ENCODE measurements at places on chromosomes 16 and 17.

- peak; percentile 96 for DNase-seq
Observed at GRCh38 chr17:8152112-8152775, at the start of gene PER1. Gene PER1 (minus strand): TSS chr17:8152404. CDS start chr17:8150706, 1,698 bp downstream.

- DNase-seq, result no peak
Observed at GRCh38 chr17:17172001-17172939, 33.9 kb downstream of the PLD6 start.

DNA sequence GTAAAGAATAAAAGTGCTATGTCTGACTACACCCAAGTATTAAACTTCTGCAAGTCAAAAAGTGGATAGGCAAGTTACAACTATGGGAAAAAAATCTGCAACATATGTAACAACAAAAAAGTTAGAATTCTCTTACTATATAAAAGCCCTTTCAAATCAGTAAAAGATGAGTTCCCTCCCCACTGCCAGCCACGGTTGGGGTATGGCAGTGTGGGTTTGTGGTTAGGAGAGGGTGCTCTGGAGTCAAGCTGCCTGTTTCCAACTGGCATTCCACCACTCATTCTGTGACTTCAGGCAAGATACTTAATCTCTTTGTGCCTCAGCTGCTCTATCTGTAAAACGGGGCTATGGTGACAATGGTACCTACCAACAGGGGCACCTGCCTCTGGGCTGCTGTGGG lies 26.6 kb upstream of the MFSD6L start:
- no peak for DNase-seq

GRCh38 chr17:5644065-5644464 lies 59.8 kb upstream of the NLRP1 start:
- peak; percentile 20 for DNase-seq

DNA sequence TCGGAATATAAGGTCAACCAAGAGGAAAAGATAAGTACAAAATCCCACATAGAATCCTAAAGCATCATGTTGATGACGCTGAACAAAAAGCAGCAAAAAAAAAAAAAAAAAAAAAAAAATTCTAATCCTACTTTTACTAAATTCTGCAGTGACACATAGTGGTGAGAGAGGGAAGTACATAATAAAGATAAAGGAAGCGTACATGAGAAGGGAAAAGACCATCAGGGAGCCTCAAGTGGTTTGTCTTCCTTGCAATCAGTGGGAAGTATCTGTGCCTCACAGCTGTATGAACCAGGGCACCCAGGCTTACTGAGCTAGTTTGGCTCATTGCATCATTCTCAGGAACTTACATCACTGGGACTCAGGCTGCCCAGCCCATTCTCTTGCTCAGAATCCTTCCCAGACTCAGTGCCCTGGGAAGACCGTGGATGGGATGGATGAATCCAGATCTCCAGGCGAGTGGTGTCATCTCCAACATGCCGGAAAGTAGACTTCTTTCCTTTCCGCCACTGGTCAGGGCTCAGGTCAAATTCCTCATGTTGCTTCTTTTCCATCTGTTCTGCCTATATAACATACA lies 21.2 kb downstream of the SMG6 start:
- DNase-seq, result peak; percentile 2

DNA sequence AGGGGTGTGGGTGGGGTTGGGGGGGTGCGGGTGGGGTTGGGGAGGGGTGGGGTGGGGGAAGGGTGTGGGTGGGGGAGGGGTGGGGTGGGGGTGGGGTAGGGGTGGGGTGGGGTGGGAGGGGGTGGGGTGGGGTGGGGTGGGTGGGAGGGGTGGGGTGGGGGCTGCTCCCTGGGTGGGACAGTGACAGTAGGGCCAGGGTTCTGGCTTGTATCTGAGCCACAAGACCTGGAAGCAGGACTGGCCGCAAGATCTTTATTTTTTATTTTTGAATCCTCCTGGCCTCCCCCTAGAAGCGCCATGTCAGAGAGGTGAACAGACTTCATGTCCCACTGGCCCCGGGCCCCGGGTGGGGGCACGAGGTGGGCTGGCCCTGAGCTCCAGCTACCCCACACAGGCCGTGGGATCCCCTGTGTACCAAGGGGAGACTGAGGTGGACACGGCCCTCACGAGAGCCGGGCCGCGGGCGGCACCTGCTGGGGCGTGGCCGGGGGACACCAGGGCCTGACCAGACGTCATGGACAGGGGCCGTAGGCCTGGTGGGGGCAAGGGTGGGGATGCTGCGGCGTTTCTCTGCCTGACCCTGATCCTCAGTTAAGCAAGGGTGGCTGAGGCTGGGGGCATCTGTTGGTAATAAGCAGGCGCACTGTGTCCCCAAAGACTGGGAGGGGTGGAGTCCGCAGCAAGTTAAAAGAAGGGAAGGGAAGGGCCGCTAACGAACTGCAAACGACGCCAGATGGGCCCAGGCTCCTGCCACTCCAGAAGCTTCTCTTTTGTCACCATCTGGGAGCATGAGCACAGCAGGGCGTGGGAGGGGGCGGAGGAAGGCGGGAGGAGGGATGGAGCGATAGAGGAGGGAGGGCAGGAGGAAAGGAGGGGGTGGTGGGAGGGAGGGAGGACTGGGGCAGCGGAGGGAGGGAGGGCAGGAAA lies 22.3 kb upstream of the PABPN1L start:
- DNase-seq, result no peak

GRCh38 chr17:29327412-29327811 lies 33.5 kb upstream of the NUFIP2 start:
- no peak for DNase-seq

DNA sequence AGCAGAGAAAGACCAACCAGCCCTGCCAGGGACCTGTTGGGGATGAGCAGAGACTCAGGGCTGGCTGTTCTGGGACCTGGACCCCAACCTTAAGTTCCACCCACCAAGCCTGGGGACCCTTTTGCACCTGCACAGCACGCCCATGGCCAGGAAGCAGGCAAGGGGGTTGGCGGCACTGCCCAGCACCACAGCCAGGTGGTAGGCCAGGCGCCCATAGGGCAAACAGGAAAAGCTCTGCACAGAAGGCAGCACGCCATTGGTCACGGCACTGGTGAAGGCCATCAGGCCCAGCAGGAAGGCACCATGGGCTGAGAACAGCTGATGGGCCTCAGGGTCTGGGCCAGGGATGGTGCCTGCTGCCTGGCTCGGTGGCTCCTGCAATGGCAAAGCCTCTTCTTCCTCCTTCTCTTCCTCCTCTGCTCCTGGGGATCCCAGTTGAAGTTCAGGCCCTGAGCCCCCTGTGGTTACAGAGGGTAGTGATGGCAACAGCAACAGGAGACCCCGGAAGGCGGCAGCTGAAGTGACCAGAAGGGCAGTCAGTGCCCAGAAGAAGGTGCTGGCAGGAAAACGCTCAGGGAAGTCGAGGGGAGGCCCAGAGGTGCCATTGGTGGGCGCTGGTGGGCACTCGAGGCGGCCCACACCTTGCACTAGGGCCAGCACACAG lies 1.7 kb downstream of the SLC52A1 start:
- no peak for DNase-seq

DNA sequence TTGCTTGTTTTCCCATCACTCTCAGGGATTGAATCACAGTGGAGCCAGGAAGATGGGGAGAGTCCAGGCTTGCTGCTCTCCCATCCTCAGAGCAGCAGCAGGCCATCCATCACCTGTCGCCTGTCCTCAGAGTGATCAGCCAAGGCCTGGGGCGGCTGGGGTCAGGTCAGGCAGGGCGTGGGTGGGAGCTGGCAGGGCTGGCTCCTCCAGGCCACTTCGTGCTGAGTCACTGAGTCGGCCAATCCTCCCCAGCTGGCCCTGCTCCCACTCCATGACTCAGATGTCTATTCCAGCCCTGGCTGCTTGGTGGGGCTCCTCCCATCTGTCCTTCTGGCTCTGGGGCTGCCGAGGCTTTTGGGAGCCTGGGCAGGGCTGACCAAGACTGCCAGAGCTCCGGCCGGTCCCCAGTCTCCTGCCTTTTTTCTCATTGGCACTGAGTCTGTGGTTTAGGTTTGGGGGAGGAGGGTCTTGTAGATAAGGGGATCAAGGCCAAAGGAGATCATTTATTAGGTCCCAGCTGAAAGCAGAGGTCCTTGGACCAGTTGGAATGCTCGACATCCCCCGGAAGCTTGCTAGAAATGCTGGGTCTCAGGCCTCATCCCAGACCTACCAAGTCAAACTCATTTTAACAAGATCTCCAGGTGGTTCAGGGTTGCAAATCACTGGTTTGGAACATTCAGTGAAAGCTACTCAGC lies 72.7 kb downstream of the ABCC1 start:
- peak; percentile 75 for DNase-seq

GRCh38 chr16:56514845-56515244 lies 5.0 kb downstream of the BBS2 start:
- DNase-seq, result no peak

DNA sequence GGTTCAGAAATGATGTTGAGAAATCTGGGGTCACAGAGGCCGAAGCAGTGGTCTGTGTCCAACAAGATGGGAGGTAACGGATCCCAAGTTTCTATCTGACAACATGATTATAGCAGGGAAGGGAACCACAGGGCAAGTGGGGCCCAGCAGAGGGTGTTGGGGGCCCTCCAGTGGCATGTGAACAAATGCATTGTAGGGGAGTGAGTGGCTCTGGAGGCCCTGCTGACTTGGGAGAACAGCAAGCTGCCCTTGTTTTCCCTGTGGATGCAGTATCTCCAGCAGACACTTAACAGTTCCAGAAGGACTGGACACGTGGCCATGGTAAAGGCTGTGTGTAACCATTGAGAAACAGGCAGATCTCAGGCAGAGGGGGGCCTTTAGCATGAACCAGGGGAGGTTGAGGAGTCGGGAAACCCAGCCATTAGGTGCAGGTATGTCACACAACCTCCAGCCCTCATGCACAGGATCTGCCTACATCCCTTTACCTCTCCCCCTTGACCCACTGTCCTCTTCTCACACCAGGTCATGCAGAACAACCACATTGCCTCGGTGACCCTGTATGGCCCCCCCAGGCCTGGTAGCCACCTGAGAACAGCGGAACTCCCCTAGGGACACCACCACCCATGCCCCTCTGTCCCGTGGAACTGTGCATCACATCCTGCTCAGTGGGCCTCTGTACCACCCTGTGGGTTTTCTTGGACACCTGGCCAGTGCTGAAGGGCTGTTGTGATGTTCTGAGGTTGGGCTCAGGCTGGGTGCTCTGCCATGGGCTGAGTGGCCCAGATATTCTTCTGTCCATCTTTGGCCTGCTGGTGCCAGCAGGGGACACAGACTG lies 4.1 kb downstream of the B3GNT9 start:
- DNase-seq, result no peak

DNA sequence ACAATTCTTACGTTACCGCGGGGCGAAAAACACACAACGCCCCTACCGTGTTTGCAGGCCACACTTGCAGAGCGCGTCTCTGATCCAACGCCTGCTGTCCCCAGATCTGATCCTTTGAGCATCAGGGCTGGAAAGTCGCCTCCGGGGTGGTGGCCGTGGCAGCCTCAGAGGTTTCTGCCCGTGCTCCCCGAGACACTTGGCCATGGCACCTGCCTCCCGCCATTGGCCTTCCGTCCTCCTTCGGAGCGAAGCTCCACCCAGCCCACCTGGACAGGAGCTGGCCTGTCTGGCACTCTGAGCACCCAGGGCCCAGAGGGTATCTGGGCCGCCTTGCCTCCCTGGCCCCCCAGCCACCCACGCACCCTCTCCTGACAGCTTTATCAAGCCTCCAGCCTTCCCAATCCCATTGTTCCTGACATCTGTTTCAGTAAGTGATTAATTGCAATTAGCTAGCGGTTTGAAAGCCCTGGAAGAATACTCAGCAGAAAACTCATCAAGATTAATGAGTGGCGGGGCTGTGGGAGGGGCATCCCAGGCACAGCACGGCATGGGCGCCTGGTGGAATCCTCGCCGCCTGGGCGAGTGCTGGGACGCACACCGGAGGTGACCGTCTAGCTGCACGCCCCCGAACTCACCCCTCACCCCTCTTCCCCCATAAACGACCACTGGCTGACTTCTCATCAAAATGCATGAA lies 181.5 kb upstream of the GSE1 start:
- no peak for DNase-seq

- peak; percentile 22 for DNase-seq
Observed at GRCh38 chr17:45719335-45720071, 64.6 kb upstream of the CRHR1 start.

DNA sequence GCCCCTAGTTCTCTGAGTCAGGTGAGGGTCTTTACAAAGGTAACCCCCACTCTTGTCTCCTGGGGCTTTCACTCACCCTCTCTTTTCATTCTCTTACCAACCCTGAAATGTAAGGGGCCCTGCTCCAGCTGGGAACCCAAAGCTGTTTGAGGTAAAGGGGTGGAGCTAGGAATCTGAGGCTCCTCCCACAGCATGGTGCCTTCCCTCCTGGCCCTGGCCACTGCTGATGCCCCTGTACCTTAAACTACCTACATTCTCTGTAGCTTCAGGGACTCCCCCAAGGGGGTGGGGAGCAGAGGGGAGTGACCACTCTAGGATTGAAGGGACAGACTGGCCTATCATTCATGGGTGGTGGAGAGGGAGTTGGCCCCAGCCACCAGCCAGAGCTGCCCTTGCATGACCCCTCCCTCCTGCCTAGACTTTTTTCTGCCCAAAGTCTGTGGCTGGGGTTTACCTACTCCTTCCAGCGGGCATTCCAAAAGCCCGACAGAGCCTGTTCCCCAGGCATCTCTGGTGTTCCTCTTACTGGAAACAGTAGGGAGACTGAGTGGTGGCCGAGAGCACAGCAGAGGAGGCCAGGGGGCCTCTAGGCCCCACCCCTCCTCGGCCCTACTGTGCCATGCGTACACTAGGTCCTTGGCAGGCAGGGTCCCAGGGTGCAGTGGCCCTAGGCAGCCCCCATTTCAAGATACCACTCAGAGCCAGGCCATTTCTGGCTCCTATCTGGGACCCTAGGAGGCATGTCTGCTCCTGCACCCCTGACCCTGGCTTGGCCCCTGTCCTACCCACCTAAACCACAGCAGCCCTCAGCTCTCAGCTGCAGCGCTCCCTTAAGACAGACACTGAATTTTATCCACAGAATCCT lies 9.5 kb downstream of the DOK4 start:
- DNase-seq, result no peak

DNA sequence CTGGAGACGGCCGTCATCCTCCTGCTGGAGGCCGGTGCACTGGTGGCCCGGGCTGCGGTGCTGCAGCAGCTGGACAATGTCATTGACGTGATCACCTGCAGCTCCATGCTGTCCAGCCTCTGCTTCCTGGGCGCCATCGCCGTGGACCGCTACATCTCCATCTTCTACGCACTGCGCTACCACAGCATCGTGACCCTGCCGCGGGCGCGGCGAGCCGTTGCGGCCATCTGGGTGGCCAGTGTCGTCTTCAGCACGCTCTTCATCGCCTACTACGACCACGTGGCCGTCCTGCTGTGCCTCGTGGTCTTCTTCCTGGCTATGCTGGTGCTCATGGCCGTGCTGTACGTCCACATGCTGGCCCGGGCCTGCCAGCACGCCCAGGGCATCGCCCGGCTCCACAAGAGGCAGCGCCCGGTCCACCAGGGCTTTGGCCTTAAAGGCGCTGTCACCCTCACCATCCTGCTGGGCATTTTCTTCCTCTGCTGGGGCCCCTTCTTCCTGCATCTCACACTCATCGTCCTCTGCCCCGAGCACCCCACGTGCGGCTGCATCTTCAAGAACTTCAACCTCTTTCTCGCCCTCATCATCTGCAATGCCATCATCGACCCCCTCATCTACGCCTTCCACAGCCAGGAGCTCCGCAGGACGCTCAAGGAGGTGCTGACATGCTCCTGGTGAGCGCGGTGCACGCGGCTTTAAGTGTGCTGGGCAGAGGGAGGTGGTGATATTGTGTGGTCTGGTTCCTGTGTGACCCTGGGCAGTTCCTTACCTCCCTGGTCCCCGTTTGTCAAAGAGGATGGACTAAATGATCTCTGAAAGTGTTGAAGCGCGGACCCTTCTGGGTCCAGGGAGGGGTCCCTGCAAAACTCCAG lies 1.1 kb downstream of the MC1R start:
- no peak for DNase-seq
